Activated CD4-positive, alpha-beta T cell treated with anti-CD3 and anti-CD28 coated beads, Interleukin-2, Interleukin-4, amounts not matched to agents 100 ng/mL and 50 ng/mL, durations not matched to agents 16 hours and 8 hours (primary cell): ENCODE measurements at places on chromosomes 12 and 14.

DNA sequence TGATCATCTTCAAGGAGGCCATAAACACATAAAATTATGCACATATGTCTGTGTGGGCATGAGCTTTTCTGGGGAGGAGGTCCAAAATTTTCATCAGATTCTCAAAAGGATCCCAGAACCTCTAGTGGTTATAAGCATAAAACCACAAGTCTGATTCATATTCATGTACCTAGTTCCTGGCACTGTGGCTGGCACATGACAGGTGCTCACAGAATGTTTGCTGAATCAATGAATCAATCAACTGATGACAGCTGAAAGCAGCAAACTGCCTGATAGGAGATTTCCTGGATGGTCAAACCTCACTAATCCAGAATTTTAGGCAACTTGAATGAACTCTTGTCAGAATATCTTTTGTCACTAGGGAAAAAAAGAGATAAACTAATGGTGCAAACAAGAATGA, 13.5 kb upstream of the CMKLR1 start:
- DNase-seq: no peak

GRCh38 chr12:113889076-113889475, 77.0 kb downstream of the RBM19 start:
- no peak for DNase-seq

DNA sequence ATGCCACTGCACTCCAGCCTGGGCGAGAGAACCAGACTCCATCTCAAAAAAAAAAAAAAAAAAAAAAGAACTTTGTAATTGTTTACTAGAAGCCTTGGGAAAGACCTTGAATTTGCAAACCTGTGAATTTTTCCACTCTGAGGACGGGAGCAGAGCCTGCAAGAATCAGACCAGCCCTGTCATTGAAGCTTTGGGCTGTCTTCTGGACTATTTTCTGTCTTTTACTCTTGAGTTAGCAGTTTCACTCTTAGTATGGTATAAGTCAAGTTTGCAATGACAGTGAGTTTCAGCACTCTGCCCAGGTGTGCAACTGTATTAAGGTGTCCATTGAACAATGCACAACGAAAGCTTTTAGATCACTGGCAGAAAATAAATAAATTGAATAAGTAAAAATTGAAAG, 81.4 kb upstream of the KRAS start:
- peak; percentile 35 for DNase-seq

DNA sequence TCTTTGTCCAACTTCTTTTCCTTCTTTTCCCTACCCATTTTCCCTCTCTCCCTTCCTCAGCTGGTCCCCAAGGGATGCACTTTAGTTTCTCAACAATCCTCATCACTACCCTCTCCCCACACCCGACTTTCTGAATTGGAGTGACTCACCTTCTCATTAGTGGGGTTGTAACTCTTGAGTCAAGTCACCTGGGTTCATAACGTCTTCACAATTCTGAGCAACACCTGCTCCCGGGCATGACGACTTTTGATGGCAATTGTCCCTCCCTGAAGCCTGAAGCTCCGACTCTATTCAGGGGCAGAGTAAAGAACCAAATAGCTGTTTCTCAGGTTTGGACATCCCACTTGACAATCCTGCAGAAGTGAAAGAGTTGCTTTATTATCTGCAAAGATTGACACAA, 82.7 kb upstream of the OTX2 start:
- no peak for DNase-seq

GRCh38 chr14:24443053-24443665, 583 bp upstream of the SDR39U1 start:
- DNase-seq: no peak

- no peak for DNase-seq
Observed at GRCh38 chr14:100765991-100766390, 39.3 kb downstream of the DLK1 start.

GRCh38 chr14:44438221-44438620, 68.9 kb downstream of the FSCB start:
- no peak for DNase-seq

- DNase-seq: no peak
Observed at GRCh38 chr12:28367993-28368392, 177.7 kb downstream of the CCDC91 start.
